ENCODE measurements at places on chromosomes 1 and 21.

DNA sequence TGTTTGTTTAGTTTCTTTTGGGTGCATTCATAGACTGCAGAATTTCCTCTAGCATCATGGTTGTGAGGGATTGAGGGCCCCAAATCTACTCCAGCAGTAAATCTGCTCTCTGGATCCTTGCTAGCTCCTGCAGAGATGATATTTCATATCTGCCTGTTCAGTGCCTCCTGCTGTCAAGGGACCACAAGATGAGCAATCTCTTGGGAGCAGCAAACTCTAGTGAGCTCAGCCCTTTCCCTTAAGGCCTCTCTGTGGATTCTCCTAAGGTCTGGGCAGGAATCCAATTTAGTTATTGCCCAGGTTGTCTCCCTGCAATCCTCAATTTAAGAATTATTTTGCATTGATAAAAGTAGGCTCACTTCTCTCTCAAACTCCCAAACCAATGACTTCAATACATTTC lies 76.9 kb downstream of the RGS18 start:
- DNase-seq: no peak

DNA sequence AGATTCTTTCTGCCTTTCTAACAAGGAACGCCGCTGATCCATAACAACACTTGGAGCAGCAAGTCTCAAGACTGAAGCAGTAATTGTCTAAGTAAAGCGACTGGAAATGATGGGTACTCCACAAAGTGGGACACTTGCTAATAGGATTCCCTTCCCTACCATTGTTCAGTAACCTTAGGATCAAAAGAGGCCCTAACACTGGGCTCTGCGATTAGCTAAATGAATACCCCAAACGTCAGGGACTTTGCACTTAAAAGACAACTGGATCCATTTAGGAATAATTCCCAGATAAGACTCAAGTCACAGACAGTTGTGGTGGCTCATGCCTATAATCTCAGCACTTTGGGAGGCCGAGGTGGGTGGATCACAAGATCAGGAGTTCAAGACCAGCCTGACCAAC lies 221.9 kb upstream of the FGGY start:
- no peak for DNase-seq

- DNase-seq: no peak
Measured at GRCh38 chr1:225685476-225686176, 32.7 kb upstream of the ENAH start.

DNA sequence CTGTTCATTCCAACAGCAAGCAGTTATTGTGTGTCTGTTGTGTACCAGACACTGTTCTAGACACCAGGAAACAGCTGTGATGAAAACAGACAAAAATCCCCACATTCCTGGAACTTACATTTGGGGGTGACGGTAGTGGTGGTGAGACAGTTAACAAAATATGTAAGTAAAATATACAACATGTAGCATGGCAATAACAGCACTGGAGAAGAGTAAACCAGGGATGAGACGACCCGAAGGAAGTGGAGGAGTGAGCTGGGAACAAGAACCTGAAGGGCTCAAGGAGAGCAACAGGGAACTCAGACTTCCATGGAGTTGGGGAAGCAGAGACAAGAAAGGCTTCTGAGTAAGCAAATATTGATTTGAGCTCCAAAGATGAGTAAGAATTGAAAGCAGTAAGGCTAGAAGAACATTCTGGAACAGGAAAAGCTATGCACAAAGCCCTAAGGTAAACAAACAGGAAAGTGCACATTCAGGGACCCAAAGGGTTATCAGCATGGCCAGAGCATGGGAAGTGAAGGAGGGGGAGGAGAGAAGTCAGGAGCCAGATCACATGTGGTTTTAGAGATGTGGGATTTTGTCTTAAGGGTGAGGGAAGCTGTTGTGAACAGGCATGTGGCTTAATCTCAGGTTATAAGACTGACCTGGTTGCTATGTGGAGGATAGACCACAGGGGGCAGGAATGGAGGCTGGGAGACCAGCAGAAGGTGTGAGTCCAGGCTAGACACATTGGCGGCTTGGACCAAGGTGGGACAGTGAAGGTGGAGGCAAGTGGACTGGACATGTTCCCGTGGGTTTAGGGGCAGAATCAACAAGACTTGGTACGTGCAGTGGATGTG lies 7.3 kb downstream of the CSF1 start:
- DNase-seq: no peak

DNA sequence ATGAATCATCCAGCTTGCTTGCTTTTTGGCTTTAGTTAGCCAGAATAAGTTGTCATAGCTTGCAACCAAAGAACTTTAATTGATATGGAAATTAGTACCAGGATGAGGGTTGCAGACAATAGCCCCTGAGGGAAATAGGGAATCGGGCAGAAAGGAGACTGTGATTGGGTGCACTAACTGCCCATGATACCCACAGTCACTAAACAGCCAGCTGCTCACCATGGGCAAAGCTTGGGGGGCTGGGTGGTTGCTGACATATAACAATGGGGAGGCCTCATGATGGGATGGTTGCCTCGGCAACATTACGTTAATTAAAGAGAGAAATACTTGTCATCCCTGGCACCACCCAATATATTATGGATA lies 17.8 kb upstream of the PLA2G2E start:
- DNase-seq: no peak

GRCh38 chr1:67785847-67786753 lies 47.2 kb downstream of the GNG12 start:
- no peak for DNase-seq

DNA sequence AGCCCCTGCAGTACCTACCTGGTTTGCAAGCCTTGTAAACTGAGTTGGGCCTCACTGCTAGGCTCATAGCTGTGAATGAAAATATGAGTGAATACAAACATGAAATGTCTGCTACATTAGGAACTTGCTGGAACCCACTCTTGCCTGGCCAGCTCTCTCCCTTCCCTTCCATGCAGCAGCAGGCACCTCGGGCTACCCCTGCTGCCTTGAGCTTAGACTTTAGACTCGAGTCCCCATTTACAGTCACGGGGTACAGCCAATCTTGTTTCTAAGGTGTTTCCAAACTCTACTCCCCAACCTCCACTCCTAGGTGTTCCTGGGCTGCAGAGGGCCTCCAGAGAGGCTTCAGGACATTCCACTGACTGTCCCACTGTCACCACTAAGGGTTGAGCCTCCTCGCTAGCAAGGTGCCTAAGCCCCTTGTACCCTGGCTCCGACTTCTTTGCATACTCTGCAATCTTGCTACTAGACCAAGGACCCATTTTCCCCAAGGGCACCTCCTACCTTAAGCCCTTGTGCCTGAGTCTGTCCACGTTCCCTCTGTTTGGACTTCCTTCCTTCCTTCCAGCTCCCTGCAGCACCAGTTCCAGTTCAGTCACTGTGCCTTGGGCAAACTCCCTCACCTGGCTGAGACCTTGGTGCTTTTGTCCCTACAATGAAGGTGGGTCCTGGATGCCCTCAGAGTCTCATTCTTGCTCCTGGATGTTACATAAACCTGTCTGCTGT lies 36.9 kb downstream of the CDK18 start:
- DNase-seq: no peak

DNA sequence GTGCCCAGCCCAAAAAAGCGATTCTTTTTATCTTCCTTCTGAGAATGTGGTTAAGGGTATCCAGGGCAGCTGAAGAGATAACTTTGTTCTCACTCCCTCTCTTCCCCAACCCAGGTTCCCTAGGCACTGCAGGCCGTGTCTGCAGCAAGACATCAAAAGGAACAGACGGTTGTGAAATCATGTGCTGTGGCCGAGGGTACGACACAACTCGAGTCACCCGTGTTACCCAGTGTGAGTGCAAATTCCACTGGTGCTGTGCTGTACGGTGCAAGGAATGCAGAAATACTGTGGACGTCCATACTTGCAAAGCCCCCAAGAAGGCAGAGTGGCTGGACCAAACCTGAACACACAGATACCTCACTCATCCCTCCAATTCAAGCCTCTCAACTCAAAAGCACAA lies 11.4 kb downstream of the WNT2B start:
- no peak for DNase-seq

DNA sequence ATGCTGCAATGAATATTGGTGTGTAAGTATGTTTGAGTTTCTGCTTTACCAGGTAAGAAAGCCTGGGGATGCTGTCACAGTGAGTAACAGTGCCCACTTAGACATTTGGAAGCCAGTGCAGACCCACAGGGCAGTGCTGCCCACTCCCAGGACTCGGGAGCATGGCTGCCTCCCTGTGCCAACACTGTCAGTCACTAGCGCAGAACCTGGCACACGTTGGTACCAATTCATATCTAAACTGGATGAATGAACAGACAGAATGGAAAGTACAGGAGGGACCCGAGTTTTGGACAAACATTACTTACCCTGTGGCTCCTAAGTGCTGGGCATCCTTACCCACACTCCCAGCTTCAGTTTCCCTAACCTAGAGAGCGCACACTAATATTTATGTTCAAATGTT lies 1.6 kb upstream of the EVA1C start:
- no peak for DNase-seq

DNA sequence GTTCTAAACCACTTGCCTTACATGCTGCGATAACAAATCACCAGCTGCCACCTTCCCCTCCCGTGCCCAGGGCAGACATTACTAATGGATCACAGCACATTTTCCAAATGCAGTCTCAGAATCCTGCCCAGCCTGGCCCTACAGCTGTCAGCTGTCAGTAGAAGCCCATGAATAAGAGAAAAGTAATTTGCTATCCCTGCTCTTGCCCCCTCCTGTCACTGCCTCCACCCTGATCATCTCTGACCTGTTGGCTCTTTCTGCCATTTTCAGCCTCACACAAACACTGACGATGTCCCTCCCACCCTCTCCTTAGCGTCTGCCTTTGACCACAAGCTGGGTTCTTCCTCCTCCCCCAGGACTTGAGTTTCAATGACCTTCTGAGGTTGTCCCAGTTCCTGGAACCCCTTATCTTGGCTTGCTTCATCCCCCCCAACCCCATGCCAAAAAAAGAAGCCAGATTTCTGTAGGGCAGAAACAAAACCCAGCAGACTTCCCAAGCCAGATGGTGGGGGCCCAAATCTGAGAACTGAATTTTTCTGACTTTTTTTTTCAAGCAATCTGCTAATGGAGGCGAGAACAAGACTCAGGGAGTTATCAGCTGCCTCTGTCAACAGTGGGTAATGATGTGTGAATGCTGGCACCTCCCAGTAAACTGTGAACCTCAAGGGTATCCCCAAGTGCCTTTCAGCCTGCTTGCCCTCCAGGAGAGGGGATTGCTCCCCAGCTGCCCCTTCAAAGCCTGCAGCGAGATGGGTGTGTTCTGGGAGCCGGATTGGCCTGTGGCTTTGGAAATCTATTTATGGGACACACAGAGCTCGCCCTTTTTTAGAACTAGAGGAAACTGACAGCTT lies 216.5 kb upstream of the VAMP3 start:
- DNase-seq: no peak

GRCh38 chr21:28136656-28137255 lies 855.9 kb downstream of the LTN1 start:
- DNase-seq: no peak

GRCh38 chr1:22914156-22914555 lies 58.5 kb downstream of the LACTBL1 start:
- no peak for DNase-seq

- no peak for DNase-seq
Measured at GRCh38 chr1:103146166-103146565, 37.8 kb upstream of the COL11A1 start.

DNA sequence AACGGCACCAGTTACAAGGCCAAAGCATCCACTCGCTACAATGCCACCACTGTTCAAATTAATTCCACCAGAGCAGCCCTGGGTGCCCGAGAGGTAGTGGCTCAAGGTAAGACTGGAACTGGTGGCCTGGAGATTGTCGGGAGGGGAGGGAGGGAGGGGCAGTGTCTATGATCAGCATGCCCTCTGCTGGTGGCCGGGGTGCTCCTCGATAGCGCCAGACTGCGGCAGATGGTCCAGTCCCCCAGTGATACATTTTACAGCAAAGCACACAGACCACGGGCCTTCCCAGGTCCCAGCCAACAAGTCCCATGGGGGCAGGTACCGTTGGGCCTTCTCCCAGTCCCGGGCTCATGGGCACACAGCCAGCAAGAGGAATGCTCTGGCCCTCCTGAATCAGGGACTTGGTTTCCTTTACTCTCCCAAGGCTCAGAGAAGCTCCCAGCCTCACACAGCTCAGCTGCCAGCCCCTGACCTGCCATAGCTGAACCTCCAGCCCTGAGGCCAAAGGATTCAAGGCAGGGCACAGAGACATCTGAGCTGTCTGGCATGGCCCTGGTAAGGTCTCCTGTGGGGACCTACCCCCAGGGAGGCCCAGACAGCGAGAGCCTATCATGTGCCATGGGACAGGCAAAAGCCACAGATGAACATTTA lies 15.3 kb downstream of the ACOT7 start:
- DNase-seq: no peak

DNA sequence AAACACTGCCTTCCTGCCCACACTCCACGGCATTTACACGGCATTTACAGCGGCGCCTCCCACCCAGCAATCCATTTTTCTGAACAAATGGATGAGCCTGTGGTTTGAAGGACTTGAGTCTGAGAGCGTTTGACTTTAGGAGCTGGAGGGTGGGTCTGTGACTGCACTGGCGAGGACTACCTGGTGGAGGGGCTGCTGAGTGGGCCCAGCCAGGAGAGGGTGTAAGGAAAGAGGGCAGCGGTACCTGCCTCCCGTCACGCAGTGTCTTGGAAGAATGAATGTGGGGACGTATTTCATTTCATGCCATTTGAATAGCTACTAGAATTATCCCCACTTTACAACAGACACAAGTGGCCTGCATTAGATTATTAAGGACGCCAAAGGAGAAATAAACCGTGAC lies 62.9 kb downstream of the B3GALT5 start:
- no peak for DNase-seq

GRCh38 chr1:154777154-154777553 lies 92.9 kb downstream of the KCNN3 start:
- DNase-seq: no peak

GRCh38 chr1:18639368-18640055 lies 8.9 kb downstream of the PAX7 start:
- no peak for DNase-seq

DNA sequence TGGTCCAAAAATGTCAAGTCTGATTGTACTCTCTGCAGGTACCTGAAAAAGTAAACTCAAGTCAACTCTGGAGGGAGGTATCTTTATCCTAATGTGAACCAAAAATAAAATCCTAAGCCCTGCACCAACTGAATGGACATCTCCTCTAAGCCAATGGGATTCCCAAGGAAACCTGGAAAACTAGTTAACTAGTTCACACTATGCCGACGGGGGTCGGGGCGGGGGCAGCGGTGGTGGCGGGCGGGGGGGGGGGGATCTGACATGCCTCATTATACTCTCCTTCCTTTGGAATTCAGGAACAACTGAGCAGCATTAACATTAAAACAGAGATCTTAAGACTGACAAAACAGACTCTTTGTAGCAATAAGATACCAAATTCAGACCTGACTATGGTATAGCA lies 452.6 kb upstream of the CAMK1G start:
- DNase-seq: no peak

- no peak for DNase-seq
Measured at GRCh38 chr1:38826262-38826661, 33.3 kb downstream of the RRAGC start.
